ENCODE measurements at places on chromosomes 1 and 21.

GRCh38 chr1:153928791-153929341 is 6.1 kb upstream of the GATAD2B start:
- no peak for DNase-seq

GRCh38 chr21:39444421-39445180 is 977 bp downstream of the LCA5L start:
- DNase-seq: no peak

GRCh38 chr1:181985936-181986906 is 75.3 kb downstream of the ZNF648 start:
- no peak for DNase-seq

GRCh38 chr21:38377165-38378088 is 120.6 kb downstream of the KCNJ15 start:
- DNase-seq: no peak

GRCh38 chr1:110927484-110928075 is 36.1 kb downstream of the LRIF1 start:
- DNase-seq: no peak

DNA sequence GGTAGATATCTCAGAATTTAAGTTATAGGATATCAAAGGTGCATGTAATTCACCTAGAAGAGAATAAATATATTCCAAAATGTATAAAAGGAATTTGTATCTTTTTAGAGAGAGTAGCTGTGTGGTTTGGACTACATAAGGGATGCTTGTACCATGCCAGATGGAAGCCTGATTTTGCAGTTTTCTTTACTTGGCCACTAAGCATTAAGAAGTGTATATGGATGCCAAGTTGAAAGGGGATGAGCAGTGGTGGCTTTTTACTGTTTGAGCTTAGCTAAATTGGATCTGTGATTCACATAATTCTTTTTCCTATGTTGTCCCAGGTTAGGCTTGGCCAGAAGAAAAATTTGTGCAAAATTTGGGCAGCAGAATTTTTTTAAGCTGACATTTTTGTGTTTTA is 43.5 kb upstream of the TTLL7 start:
- no peak for DNase-seq

DNA sequence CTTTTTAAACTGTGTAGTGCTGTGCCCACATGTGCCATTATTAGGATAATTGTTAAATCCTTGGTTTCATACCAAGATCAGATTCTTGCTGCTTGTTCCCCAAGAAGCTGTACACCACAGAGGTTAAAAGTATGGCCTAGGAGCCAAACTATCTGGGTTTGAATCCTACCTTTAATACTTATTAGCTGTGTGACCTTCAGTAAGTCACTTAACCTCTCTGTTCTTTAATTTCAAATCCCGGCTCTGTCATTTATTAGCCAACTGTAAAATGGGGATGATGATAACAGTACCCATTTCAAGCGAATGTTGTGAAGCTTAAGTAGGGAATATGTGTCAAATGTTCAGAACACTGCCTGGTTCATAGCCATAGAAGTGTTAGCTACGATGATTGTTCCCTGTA is 32.6 kb downstream of the NKAIN1 start:
- DNase-seq: no peak

- DNase-seq: no peak
Observed at GRCh38 chr1:230568008-230568407, 74.3 kb upstream of the COG2 start.

- DNase-seq: no peak
Observed at GRCh38 chr1:151936653-151937052, 27.3 kb upstream of the THEM4 start.

Data from T-helper 2 cell (primary cell).